Uterus (tissue), 4 donors: ENCODE measurements at places on chromosomes 2 and 18. TPM values are rescaled to one million over a fixed set of nuclear protein-coding genes. Genes with fewer than 3 reads are reported as not detected.

DNA sequence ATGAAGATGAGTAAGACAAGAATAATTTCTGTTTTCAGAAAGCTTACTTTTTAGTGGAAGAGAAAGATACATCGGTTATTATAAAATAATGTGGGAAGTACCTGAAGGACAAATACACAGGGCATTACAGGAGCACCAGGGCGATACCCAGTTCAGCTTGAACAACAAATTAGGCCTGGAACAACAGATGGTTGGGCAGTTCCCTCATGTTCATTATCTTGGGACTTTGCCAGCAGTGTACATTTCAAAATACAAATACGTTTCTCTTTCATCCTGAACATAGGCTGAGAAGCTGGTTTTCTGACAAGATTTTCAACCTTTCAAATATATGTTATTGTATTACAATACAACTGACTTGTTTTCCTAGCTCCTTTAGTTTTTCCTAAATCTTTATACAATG lies 79.6 kb downstream of the TGIF1 start:
- no peak for DNase-seq

- no peak for DNase-seq
Observed at GRCh38 chr18:1302861-1303260, 398.2 kb downstream of the ADCYAP1 start.

DNA sequence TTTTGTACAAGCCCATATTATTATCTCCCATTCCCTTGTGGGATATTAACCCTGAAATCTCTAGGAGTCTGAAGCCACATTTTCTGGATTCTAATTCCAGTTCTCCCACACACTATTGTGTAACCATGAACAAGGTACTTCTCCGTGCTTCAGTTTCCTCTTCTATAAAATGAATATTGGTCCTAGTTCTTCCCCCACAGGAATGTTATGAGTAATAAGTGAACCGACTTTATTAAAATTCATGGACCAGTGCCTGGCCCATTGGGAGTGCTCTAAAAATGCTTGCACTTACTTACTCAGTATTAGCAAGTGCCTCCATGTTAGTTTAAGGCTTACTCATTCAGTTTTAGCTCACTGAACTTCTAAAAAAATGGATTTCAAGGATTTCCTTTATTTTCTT lies 1.4 kb upstream of the ACMSD start:
- DNase-seq, result no peak

DNA sequence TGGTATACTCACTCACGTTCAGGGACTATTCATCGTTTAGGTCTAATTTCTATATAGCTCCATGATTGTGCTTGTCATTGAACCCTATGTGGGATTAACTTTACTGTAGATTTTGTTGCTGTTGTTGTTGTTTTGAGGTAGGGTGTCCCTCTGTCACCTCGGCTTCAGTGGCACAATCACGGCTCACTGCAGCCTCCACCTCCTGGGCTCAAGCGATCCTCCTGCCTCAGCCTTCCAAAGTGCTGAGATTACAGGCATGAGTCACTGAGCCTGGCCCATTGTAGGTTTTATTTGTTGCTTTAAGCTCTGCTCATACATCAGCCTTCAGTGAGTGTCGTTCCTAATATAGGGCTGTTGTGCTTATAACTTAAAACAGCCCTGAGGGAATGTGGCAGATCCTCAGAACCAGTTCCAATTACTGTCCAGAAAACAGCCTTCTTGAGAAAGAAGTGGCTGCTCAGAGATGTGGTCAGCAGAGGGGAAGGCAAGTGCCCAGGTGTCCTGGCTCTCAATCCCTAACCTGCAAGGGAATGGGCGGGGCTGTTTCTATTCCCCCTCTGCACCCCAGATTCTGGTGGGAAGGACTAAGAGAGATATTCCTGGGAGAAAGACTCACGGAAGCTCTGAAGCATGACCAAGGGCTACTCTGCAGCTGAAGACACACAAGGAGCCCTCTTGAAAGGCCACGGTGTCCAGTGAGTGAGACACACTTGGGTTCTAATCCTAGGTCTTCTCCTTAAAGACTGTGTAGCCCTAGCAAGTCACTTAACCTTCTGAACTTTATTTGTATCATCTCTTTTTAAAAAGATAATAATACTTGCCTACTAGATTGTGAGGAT lies 79.6 kb upstream of the LCLAT1 start:
- no peak for DNase-seq

GRCh38 chr2:138720035-138720838 lies 60.0 kb downstream of the NXPH2 start:
- DNase-seq, result no peak

GRCh38 chr2:204608237-204608939 lies 63.1 kb downstream of the PARD3B start:
- peak; percentile 25 for DNase-seq

DNA sequence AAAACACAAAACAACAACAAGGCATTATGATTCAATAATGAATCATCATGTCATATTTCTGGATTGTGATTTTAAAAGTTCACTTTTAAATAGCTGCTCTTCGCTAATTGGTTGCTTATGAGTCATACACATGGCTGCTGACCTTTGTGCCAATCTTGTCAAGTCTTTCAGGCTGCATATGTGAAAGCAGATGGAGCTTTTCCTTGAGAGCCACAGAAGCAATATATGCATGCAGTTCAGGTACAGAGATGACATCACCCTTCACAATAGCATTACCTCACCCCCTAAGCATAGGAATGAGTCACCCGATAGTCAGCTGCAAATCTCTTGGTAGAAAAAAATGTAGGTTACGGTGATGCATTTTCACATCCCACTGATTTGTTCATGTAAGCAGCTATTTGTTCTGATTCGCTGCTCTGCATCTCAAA lies 27.2 kb downstream of the EIF2AK3 start:
- peak; percentile 37 for DNase-seq

DNA sequence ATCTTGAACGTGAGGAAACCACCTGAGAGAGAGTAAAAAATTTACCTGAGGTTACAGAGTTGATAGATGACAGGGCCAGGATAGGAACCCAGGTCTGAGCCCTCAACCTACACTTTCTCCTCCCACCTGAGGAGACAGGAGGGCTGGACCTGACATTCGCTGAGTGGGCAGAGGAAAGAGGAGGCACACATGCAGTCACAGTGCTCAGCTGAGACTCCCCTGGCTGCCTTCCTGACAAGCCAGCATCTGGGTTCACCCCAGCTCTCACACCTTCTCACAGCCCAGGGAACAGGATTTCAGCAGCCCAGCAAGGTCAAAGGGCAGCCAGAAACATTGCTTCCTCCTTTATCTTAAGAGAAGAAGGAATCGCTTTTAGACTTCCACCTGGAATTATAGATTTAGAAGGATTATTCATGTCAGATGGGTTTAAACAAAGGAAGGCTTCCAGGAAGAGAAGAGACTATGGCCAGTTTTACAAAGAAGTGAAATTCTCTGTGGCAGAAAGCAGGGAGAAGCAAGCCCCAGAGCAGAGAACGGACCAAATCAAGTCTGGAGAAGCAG lies 18.1 kb upstream of the PKDCC start:
- no peak for DNase-seq

- DNase-seq, result no peak
Observed at GRCh38 chr2:66331176-66331575, 103.7 kb upstream of the MEIS1 start.

GRCh38 chr2:25340181-25340921 lies 1.4 kb downstream of the DNMT3A start:
- DNase-seq, result peak; percentile 56

GRCh38 chr2:65231892-65232477 lies 4.4 kb downstream of the ACTR2 start:
- DNase-seq, result no peak

- DNase-seq, result no peak
Observed at GRCh38 chr18:22250026-22250425, 80.6 kb downstream of the GATA6 start.

- DNase-seq, result no peak
Observed at GRCh38 chr2:36577884-36578283, 20.1 kb downstream of the FEZ2 start.

- DNase-seq, result no peak
Observed at GRCh38 chr2:24739354-24740025, 53.7 kb downstream of the PTRHD1 start.

The KIF3C gene
- 3.5 TPM for total RNA-seq

The AP1S3 gene
- total RNA-seq, result 5.6 TPM

The ARHGAP28 gene
- total RNA-seq, result 1.0 TPM

The CNTNAP5 gene
- not detected for total RNA-seq

The DHRS9 gene
- 0.48 TPM for total RNA-seq

The CYP27C1 gene
- total RNA-seq, result 7.1 TPM

The SPR gene
- total RNA-seq, result 15.9 TPM

The RAB17 gene
- 3.5 TPM for total RNA-seq

The KIF5C gene
- total RNA-seq, result 0.77 TPM

The ACVR1C gene
- total RNA-seq, result 0.85 TPM

The SPTBN1 gene
- total RNA-seq, result 290 TPM

The IL1R1 gene
- 45.7 TPM for total RNA-seq

The SERPINB10 gene
- not detected for total RNA-seq
